ENCODE measurements at places on chromosomes 11 and 22. TPM values are rescaled to one million over a fixed set of nuclear protein-coding genes. Genes with fewer than 3 reads are reported as not detected.

DNA sequence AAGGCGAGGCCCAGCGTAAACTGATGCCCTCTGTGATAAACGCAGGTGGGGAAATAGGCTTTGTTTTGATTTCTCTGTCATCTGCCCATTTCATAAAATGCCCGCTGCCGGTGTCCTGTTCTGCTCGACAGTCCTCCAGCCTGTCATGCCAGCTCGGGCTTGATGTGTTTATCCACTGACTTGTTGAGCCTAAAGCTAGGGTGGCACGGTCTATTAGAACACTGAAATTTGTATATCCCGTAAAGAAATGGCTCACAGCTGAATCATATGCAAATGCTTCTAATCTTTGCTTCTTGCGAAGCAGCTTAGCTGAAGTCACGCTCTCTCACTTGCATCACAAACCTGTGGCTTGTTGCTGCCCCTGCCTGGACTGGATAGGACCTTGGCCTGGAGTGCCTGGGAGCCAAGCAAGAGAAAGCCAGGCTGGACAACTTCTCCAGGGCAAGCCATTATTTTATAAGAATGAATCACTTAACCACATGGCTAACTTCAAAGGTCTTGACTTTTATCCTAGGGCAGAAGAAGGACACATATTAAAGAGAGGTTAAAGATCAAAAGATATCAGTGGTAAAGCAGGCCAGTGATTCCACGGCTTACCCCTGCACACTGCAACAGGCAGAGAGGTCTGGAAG lies 33.1 kb downstream of the EHF start:
- no peak for DNase-seq

DNA sequence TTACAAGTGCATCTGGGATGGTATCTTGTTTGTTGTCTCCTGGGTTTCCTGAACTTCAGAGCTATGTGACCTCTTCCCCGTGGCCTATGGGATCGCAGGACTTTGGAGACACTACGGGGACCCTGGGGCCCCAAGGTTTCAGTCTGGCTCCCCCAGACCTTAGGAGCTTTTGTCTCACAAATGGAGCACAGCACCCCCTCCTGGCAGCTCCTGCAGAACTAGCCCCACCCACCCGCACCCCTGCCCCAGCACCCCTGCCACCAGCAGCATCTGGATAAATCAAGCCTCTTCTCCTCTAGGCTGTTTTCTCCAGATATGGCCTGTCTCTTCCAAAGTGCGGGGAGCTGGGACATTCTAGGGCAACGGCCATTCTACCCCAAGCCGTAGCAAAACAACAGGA lies 10.4 kb downstream of the RCOR2 start:
- no peak for DNase-seq

GRCh38 chr11:78722786-78723185 lies 148.1 kb upstream of the NARS2 start:
- DNase-seq = no peak

DNA sequence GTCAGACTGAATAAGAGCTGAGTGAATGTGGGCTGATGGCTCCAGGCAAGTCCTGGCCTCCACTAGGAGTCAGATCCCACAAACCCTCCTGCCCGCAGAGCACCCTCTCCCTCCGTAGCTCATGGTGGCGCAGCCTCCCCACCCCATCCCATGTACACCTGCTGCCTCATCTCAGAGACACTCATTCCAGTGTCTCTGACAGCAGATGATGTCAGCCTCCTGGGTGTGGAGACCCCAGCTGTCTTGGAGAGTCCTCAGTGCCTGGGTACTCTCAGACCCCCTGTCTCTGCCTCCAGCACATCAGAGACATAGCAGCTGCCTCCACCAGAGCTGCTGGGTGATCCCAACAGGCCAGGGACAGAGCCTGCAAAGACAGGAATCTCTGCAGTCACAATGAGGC lies 9.5 kb downstream of the IGLL5 start:
- no peak for DNase-seq

DNA sequence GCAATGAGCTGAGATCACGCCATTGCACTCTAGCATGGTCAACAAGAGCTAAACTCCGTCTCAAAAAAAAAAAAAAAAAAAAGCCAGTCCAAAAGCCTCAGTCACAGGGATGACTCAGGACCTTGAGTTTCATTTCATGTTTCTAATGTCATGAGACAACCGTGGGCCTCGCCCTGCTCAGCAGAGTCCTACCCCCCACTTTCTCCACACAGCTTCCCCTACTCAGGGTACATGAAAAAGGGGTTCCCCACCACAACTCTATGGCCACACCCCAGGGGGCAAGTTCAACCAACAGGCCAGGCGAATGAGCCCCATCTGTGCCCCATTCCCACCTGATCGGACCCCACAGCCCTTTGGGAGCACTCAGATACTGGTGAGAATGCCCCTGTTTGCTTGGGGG lies 24.3 kb upstream of the ADA2 start:
- no peak for DNase-seq

GRCh38 chr22:19940536-19941364 lies 822 bp upstream of the COMT start:
- DNase-seq = no peak

DNA sequence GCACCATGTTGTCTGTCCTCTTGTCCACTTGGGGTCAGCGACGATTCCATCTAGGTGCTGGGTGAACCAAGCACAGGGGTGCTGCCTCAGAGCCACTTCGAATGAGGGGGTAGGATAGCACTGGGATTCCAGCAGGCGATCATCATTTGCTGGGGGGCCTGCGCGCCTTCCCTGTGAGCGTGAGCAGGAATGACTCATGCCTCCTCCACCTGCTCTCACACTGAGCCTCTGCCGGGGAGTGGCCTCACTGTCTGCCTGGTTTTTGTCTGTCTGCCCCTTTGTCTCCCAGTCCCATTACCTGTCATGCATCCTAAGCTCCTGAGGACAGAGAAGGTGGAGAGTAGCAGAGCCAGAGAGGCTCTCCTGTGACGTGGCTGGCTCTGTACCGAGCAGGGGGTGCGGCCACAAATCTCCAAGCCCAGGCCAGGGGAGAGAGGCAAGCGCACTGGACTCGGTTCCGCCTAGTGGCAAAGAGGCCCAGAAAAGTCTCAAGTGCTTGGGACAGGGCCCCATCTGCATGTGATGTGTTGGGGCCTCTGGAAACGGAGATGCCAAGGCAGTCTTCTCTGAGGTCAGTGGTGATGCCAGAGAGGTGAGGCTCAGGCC lies 30.8 kb downstream of the RSPH14 start:
- DNase-seq = no peak

- no peak for DNase-seq
Measured at GRCh38 chr11:69003866-69004367, 9.1 kb downstream of the MRGPRF start.

- no peak for DNase-seq
Measured at GRCh38 chr11:110518809-110519514, 89.2 kb downstream of the FDX1 start.

- no peak for DNase-seq
Measured at GRCh38 chr11:134008634-134009071, 51.9 kb upstream of the IGSF9B start.

DNA sequence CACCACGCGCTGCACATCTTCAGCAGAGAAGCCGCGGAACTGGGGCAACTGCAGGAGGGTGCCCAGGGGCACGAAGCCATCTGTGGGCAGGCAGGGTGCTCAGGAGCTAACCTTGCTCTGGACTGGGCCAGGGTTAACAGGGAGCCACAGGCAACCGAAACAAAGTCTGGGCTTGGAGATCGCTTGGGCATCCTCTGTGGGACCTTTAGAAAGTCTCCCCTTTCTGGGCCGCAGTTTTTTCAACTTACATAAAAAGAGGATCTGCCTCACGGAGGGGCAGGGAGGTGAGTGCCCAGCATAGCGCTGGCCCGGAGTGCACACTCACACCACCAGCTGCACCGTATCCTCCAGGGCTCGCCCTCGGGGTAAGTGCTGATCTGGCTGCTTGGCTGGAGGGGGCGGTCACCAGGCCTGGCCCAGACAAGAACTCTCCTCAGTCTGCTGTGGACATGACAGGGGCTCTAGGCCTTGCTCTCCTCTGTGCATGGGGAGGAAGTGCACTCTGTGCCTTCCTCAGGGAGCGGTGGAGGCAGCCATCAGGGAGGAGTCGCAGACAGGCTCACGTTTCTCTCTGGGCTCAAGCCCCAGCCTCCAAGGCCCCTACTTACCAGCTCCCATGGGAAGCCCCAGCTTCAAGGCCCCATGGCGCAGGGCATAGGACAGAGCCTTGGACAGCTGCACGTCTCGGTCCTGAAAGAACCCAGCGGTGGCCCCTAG lies 937 bp downstream of the TRPT1 start:
- no peak for DNase-seq

- DNase-seq = no peak
Measured at GRCh38 chr11:120186456-120186773, 24.4 kb upstream of the OAF start.

- DNase-seq = no peak
Measured at GRCh38 chr11:128662076-128662475, 31.8 kb upstream of the FLI1 start.

DNA sequence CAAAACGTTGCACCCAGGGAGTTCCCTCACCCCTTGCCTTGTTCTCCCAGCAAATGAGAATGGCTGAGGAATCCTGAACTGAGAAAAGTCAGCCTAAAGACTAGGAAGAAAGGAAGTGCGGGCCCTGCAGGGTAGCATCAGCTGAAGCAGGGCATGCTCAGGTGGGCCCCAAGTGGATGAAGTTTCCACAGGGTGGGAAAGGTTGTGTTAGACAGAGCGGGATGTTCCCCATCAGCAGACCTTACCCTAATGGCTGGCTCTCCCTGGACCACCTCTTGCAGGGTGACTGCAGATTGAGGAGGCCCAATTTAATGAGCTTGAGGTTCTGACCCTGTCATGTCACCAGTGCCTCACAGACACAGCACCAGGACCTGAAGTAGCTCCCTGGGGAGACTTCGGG lies 81.5 kb upstream of the MYOD1 start:
- no peak for DNase-seq

DNA sequence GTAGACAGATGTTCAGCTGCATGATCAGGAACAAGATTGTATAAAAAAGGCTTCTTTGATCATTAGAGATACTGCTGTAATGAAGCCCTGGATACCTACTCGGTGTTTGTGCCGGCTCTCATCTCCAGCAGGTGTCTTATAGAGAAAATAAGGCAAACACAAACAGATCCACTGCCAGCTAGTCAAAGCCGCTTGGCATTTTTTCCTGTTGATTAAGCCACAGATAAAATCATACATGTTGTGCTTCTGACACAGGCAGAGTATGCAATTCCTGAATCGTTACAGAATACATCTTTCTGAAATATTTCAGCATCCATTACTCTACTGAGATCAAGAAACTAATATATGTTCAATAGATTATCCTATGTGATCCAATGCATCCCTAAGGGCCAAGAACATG lies 206.9 kb downstream of the CADM1 start:
- DNase-seq = no peak

TMPRSS4 gene
- not detected for total RNA-seq

UBASH3B gene
- total RNA-seq = 19.3 TPM

BRSK2 gene
- total RNA-seq = 1.5 TPM

TMEM179B gene
- 35.9 TPM for total RNA-seq

MS4A7 gene
- total RNA-seq = not detected

TIMP3 gene
- total RNA-seq = not detected

C11orf87 gene
- total RNA-seq = not detected

TCN1 gene
- total RNA-seq = not detected

MMP10 gene
- not detected for total RNA-seq

SPDYC gene
- total RNA-seq = not detected

ESAM gene
- total RNA-seq = 0.23 TPM
